ENCODE measurements at places on chromosomes 7 and 10. TPM values are rescaled to one million over a fixed set of nuclear protein-coding genes. Genes with fewer than 3 reads are reported as not detected.

DNA sequence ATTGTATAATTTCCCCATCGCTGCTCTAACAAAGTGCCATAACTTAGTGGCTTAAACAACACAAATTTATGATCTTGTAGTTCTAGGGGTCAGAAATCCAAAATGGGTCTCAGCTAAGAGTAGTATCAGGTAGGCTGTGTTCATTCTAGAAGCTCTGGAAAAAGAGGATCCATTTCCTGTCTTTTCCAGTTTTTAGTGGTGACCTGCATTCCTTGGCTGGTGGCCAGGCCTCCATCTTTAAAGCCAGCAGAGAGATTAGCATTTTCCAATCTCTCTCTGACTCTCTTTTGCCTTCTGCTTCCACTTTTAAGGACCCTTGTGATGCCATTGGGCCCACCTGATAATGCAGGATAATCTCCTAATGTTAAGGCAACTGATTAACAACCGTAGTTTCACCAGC is 41.0 kb upstream of the C10orf120 start:
- peaks cover 12% of the 10 kb centered on the region for H3K27me3 ChIP-seq
- no peaks in the 10 kb centered on the region for H3K36me3 ChIP-seq
- DNase-seq = no peak
- H3K27ac ChIP-seq = no peak overlapping the region
- H3K4me3 ChIP-seq = no peak overlapping the region

Gene CACNA2D1
- 31.6 TPM for total RNA-seq

Gene KCNMA1
- 0.94 TPM for total RNA-seq

Gene GPR37
- total RNA-seq = not detected

Gene HOXA1
- 5.8 TPM for total RNA-seq

Data from SJSA1 (cell line).